ENCODE measurements at places on chromosomes 4 and X.
A peak's percentile ranks its signal among the peaks of the same experiment; 100 is the strongest.

DNA sequence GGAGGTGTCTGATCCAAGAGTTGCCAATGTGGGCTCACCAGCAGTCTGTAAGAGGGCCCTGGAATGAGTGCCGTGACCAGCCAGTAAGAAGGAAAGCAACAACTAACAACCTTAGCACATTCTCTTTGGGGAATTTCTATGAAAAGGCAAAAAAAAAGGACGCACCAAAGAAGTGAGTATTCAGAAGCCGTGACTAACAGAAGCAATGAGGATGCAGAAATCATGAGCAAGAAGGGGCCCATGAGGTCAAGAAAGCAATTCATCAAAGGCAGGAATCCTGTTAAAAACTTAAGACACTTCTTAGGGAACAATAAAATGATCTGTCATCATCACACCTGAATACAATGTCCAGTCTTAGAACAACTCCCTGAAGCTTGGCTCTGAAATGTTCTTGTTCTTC lies 260.5 kb downstream of the RAPGEF2 start:
- DNase-seq: peak; percentile 82

GRCh38 chr4:182203872-182204411 lies 39.3 kb upstream of the TENM3 start:
- DNase-seq: peak; percentile 74

GRCh38 chr4:150140774-150141400 lies 62.6 kb downstream of the DCLK2 start:
- peak; percentile 73 for DNase-seq

GRCh38 chr4:163515198-163515597 lies 20.7 kb downstream of the TMA16 start:
- no peak for DNase-seq

DNA sequence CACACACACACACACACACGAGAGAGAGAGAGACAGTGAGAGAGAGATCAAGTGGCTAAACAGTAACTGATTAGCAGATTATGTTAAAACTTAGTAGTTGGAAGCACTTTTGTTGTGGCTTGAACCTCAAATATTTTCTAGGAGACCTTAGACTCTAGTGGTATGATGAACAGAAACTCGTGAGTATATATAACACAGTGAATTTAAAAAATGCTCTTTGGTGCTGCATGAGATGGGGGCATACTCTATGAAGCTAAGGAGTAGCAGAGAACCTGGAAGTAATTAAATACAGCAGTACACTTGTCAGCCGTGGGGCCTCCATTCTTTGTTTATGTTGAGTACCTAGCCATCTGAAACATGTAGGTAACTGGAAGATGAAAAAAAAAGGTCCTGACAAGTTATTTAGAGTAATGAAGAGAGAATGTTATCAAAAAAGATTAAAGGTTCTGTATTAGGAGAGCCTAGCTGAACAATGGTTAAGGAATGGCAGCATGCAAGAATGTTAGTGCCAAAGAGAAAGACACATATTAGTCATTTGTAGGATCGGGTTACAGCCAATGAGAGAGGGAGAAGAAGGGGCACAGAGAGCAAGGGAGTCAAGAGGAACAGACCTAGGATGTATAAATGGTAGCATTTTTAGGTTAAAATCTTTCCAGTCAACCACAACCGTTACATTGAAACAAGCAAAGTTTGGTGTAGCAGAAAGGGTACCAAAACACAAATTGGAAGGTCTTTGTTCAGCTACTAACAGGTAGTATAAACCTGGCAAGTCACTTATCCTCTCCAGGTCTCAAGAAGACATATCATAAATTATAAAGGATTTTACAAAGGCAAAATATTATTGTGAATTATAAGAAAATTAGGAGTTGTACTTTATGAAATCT lies 316.7 kb upstream of the DIPK2B start:
- peak; percentile 84 for DNase-seq

DNA sequence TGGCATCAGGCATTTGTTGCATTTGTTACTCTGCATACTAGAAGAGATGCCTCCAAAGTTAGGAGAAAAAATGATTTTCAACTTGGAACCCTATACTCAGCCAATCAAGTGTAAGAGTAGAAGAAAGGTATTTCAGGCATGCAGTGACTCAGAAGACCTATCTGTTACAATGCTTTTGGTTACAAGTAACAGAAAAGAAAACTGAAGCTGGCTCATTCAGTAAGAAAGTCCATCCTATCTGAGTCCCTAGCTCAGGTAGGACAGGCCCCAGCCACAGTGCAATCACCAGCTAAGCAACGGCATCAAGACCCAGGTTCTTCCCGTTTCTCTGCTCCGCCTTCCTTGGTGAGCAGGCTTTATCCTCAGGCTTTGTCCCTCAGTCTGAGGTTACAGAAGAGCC lies 23.3 kb downstream of the MECP2 start:
- DNase-seq: peak; percentile 77

GRCh38 chrX:81174286-81174685 lies 27.4 kb downstream of the HMGN5 start:
- DNase-seq: peak; percentile 4
